HS-27A (cell line): ENCODE measurements at places on chromosomes 3 and 15.

DNA sequence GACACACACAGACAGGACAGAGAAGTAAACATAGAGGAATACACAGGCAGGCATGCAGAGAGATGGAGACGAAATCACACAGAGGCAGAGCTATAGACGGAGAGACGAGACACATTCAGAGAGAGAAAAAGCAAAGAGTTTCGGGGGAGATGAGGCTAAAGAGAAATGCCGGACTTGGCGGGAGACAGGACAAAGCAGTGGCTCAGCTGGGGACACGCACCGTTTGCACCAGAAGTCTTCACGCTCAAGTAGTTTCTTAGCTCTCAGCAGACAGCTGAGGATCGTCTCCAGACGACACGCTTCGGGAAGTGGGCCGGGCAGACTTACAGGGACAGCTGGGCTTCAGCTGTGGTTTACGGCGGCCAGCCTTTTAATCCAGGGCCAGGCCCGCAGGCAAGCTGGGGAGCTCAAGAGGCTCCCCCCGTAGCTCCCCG is 56.2 kb upstream of the DLG1 start:
- DNase-seq: no peak

DNA sequence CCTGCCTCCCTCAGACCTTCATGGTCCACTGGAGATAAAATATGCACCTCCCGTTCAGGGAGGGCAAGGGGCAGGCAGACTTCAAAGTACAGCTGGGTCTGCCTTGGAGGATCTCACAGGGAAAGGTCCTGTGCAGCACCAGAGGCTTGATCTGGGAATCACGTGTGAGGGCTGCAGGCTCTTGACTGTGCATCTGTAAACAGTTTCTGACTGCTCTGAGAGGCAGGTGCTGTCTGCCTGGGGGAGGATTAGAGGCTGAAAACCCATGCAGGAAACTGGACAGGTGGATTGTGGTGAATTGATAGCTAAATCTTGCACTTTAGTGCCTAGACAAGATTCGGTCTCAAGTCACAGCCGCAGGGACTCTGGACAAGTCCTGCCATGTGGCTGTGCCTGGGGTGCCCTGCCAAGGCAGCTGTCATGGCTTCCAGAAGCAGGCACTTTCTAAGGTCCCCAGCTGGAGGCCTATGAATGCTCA is 239.3 kb downstream of the EPHB1 start:
- no peak for DNase-seq

GRCh38 chr3:63655519-63655918 is 3.0 kb downstream of the SNTN start:
- DNase-seq: peak; percentile 92

DNA sequence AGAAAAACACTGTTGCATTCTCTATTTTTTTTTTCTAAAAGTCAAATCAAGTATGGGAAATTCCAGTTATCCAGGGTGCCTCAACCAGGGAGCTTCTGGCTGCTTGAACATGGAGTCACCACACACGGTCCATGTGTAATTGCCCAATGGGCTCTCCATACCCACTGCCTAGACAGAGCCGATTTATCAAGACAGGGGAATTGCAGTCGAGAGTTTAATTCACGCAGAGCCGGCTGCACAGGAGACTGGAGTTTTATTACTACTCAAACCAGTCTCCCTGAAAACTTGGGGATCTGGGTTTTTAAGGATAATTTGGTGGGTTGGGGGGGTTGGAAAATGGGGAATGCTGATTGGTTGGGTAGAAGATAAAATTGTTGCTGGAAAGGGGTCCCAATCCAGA is 149.8 kb downstream of the TJP1 start:
- no peak for DNase-seq

DNA sequence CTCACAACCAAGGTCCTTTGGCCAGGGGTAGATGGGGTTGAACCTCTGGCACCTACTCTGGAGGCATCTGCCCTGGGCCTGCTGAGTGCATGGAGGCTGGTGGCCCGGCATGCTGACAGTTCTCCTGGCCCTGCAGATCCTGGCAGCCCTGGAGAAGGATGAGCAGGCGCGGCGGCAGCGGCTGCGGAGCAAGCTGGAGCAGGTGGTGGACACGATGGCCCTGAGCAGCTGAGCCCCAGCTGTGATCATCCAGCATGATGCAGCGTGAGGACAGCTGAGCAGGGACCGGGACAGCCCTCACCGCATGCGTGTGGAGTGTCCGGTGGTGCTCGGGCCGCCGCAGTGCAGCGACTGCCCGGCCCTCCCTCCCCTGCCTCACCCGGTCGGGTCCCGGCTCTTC is 50.9 kb downstream of the PLXNA1 start:
- no peak for DNase-seq

DNA sequence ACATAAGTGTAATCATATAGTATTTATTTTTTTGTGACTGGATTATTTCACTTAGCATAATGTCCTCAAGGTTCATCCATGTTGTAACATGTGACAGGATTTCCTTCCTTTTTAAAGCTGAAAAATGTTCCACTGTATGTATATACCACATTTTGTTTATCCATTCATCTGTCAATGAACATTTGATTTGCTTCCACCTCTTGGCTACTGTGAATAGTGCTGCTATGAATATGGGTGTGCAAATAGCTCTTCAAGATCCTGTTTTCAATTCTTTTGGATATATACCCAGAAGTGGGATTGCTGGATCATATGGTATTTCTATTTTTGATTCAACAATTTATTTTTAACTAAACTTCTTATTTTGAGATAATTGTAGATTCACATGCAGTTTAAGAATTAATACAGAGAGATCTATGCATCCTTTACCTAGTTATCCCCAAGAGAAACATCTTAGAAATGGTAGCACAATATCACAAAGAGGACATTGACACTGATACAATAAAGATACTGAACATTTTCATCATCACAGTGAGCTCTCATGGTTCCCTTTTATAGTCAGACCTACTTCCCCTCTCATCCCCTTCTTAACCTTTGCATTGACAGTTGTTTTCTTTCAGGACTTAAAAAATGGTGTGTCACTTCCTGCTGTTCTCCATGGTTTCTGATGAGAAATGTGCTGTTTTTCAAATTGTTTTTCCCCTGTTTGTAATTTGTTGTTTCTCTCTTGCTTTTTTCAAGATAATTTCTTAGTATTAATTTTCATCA is 90.1 kb downstream of the SATB1 start:
- no peak for DNase-seq

GRCh38 chr3:194773771-194774455 is 88.2 kb downstream of the FAM43A start:
- no peak for DNase-seq

DNA sequence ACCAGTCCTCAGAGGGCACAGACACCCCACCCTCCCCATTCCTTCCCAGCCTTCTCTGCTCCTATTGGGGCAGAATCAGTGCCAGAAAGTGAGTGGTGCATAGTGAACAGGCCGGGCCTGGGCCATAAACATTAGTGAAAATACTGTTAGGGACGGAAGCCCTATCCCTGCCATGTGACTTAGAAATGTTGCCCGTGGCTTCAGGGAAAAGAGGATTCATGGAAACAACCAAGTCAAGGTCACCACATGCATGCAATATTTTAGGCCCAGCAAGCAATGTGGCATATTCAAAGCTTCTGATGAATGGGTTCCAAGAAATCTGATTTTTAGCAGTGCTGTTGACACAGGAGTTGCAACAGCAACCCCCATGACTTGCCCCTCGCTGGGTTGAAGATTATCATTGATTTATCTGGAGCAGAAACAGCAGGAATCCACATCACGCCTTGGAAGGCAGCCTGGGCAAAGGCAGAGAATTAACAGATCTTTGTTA is 52.3 kb downstream of the CCNL1 start:
- no peak for DNase-seq

DNA sequence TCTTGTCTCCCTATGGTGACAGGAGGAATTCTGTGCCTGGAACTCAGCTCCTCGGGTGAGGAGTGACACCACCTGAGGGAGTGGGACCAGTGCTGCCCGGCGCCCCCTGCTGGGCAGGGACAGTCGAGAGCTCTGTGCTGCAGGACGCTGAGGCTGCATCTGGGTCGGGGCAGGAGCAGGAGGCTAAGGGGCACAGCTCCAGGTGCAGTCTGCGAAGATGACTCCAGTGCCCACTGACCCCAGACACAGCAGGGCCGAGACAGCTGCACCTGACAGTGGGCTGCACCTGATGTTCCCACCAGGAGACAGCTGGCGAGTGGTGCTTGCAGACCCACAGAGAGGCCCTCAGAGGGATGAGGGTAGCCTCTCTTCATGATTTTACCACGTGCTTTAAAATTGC is 152.9 kb downstream of the ATP10A start:
- DNase-seq: no peak

- no peak for DNase-seq
These were observed 381.9 kb downstream of the ERC2 start for GRCh38 chr3:56086355-56086754.

GRCh38 chr3:117443014-117443413 is 733.4 kb downstream of the TUSC7 start:
- no peak for DNase-seq

- DNase-seq: no peak
These were observed 21.7 kb downstream of the EDC3 start for GRCh38 chr15:74674161-74674560.

DNA sequence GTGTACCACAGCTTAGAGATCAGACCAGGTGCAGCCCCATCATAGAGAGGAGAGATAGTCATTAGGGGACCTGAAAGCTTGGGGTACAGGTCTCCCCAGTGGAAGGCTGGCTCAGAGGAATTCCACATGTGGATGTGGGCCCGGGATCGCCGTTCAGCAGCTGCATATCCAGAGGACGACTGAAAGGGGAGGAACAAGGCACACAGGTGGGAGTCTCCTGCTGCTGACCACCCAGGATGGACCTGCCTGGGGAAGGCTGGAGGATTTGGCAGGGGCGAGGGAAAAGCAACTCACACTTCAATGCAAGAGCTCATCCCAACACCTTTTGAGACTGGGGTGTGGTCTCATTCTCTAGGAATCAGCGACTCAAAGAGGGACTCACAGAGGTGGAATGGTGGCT is 25.0 kb upstream of the MRPS22 start:
- DNase-seq: no peak

DNA sequence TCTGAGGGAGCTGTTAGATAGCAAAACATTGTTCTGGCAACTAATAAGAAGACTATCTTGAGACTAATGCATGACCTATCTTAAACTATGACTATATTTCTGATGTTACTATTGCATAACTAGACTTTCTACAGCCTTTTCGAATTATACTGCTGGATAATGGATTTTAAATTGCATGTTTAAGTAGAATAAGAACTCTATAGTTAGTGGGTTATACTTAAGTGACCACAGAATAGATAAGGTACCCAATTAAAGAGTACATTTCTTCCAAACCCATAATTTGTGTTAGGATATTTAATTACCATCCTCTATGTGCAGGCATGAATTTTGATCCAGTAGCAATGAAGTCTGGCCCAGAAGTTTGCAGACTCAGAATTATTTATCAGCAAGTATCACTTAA is 44.6 kb upstream of the SPPL2A start:
- no peak for DNase-seq

DNA sequence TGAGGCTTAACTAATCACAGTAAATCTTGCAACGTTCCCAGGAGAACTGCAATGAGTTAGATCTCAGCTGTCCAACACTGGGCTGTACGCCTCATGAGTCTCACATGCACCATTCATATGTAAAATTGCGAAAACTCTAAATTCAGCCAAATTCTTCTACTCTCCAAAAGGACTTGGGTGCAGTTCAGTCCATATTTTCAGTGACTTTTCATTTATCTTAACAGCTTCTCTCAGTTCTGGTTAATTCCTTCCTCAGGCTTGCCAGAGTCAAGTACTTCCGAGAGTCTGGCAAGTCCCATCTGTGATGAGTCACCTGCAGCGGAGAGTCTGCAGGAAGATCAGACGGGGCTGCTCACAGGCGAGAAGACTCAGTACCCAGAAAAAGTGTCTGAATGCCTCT is 11.5 kb downstream of the CCDC80 start:
- no peak for DNase-seq

DNA sequence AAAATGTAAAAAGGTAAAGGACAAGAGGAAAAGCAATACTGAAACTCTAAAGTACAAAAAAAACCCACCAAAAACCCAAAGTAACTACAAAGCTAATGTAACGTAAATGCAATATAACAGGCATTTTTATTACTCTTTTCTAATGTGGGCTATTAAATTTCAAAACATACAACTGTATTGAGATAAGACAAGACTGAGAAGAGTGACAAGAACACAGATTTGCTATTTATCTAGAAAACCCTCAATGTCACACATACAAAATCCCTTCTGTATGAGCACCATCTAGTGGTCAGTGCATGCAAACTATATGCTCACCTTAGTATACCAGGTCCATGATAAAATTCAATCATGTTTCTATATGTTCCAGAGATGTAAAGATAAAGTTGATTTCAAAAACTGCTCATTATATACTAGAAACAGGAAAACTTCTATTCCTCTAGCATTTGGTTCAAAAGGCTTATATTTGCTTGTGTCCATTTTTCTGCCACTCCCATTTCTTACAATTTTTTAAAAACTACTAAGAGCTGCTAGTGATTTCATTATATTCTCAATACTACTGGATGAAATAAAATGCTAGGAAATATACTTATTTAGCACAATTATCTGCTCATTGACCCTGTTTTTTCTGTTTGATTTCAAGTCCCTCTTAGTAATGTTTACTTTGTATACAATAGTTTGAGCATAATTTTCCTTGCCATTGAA is 111.4 kb downstream of the DLG1 start:
- DNase-seq: no peak

DNA sequence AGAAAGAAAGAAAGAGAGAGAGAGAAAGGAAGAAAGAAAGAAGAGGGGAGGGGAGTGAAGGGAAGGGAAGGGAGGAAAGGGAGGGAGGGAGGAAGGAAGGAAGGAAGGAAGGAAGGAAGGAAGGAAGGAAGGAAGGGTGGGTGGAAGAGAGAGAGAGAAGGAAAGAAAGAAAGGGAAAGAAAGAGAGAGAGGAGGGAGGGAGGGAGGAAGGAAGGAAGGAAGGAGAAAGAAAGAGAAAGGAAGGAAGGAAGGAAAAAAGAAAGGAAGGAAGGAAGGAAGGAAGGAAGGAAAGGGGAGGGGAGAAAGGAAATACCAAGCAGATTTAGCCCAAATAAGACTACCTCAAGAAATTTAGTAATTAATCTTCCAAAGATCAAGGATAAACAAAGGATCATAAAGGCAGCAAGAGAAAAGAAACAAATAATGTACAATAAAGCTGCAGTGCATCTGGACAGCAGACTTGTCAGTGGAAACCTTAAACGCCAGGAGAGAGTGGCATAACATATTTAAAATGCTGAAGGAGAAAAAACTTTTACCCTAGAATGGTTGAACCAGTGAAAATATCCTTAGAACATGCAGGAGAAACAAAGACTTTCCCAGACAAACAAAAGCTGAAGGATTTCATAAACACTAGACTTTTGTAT is 427.6 kb downstream of the TBL1XR1 start:
- DNase-seq: no peak

DNA sequence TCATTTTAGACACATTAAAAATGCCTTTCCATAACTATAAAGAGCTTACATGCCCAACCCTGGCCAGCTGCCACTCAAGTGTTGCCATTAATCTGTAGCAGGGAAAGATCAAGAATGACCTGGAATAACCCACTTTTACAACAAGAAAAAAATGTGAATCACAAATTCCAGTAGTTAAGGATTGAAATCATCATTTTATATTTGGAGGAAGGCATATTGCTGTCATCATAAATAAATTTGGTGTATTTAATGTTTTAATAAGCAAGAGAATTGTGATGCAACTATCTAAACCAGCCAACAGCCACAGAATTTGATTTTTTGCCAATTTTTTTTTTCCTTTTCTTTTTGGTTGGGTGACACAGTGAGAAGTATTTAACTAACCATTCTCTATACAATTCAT is 240.0 kb upstream of the SEMA6D start:
- no peak for DNase-seq
